ENCODE measurements at places on chromosomes 7 and 10.

DNA sequence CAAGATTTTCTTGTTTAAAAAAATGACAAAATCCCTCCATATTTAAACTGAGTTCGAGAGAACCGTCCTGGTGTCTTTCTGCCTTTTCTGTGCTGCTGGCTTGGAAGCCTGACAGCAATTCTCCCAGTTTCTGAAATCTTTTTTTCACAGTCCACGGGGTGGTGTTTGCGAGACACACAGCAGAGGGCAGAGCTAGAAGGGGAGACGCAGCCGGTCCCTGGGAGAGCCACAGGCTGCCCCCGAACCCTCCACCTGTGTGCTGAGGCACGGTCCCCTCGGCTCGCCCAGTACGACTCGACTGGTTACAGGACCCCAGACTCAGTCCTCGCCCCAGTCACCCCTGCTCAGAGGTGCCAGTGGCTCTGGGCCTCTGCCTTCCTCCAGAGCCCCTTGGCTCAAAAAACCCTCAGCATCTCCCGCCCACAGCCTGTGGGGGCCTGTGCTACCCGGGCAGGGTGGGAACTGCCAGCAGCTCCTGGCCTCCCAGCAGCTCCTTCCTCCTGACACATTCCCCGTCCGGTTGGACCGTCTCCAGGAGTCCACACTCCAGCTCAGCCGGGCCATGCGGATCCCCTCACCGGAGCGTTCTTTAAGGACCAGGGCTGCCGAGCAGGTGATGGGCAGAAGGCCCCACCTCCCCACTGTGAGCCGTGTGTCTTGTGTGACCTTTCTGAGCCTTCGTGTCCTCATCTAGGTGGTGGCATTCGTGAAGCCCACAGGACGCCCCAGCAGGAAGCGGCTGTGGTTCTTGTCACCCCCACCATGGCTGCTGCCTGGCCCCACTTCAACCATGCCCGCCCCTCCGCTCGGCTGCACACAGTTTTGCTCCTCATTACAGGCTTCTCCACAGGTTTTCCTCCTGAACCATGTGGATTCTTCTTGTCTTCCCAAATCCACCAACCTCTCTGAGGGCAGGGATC is 52.3 kb upstream of the EN2 start:
- no peak for DNase-seq

- no peak for DNase-seq
Observed at GRCh38 chr10:62527019-62527827, 153.1 kb downstream of the ZNF365 start.

- no peak for DNase-seq
Observed at GRCh38 chr7:105822806-105823205, 53.6 kb downstream of the ATXN7L1 start.

DNA sequence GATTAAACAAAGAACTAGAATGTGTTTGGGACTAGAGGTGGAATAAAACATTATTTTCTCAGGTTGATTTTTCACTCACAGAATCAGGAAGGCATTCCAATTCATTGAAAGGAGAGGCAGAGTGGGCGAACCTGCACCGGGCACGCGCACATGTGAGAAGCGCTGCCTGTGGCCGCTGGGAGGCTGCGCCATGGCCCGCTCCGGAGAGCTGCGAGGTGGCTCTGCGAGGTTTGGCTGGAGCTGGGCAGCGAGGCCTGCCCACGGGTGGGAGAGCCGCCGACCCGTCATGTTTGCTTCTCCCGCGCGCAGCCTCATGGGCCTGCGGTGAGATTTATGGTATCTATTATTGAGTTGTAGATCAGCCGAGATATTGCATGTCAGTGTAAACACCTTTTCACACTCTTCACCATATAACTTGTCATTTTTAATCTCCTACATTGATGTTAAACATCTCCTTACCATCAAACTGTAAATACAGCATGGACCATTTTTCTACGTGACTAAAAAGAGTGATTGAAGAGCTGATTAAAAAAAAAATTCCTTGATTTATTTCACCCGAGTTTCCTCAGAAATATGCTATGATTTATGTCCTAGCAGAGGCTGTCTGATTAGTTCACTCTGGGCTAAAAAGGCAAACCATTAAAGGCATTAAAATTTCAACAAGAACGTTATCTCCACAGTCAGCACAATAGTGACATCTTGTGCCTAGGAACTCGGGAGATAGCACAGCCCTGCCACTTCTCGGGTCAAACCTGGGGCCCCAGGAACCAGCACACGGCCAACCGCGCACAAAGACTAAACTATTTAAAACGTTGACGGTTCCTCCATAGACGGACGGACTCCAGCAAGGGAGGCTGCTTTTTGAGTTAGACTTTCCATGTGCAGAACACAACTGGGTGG is 96.6 kb upstream of the RNF32 start:
- DNase-seq: no peak

- DNase-seq: no peak
Observed at GRCh38 chr7:98211221-98211675, at the start of gene BHLHA15. Gene BHLHA15, plus strand, starts transcription at chr7:98211439. Its CDS starts 871 bp downstream, at chr7:98212310.

- DNase-seq: no peak
Observed at GRCh38 chr10:30125496-30125895, 66.1 kb upstream of the JCAD start.

DNA sequence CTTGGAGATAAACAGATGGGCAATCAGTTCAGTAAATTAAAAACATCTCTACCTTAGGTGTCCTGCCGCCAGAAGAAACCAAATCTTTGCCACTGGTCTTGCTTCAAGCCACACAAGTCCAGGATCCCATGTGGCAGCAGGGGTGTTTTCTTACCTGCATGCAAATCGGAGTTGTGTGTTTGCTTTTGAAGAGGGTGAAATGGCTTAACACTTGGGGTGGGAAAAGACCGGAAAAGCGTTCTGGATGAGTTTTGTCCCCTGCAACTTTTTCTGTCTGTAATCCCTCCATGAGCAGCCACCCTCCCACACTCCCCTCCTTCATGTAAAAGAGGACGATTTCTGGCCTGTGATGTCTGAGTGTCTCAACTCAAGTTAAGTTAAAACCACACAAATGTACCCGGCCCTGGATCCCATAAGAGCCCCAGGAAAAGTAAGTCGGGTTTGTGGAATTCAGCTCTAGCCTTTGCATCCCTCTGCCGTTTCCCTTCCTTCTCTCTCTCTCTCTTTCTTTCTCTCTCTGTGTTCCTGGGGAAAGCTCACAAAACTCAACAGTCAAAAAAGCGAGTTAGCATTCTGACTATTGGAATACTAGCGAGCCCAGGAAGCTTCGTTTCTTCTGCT is 178.5 kb downstream of the TCF7L2 start:
- no peak for DNase-seq

- no peak for DNase-seq
Observed at GRCh38 chr7:47333959-47334358, 248.0 kb downstream of the TNS3 start.

DNA sequence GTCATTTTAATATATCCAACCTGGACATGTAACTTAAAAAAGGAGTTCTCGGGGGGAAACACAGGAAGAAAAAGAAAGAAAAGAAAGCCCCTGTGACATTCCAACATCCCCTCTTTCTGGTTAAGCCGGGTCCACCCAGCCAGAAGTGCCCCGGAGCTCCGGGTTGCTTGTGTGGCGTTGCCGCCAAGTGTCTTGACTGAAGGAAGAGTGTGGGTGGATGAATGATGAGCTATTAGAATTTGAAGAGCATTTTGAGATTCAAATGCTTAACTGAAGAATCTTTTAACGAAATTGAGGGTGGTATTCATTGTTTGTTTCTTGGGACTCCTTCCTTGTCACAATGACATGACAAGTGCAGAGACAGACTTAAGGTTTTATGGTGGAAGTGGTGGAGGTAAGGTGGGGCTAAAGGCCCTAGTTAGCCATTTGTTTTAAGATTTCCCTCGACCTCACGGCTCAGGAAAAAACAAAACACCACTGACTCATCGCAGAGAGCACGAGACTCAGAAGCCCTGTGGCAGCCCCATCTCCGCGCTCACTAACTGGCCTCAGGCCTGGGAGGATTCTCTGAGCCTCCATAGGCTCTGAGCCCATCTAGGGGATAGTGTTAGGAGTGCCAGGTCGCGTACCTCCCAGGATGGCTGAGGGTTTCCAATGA is 1.8 kb upstream of the GLI3 start:
- DNase-seq: no peak

GRCh38 chr7:104980841-104981671 is 32.9 kb upstream of the KMT2E start:
- DNase-seq: no peak

GRCh38 chr7:117065571-117066150 is 112.4 kb downstream of the ST7 start:
- no peak for DNase-seq

DNA sequence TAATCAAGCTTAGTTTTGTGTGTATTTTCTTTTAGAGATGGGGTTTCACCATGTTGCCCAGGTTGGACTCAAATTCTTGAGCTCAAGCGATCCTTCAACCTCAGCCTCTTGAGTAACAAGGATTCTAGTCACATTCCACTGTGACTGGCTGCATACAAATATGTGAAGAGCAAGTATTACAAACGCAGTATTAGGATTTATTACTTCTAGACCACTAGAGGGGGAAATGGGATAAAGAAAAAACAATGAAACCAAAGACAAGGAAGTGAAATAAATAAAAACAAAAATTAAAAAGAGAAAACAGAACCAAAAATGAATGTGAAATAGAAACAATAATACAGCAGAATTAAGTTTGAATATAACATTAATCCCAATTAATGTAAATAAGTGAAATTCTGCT is 308.7 kb downstream of the ANKRD30A start:
- DNase-seq: no peak

DNA sequence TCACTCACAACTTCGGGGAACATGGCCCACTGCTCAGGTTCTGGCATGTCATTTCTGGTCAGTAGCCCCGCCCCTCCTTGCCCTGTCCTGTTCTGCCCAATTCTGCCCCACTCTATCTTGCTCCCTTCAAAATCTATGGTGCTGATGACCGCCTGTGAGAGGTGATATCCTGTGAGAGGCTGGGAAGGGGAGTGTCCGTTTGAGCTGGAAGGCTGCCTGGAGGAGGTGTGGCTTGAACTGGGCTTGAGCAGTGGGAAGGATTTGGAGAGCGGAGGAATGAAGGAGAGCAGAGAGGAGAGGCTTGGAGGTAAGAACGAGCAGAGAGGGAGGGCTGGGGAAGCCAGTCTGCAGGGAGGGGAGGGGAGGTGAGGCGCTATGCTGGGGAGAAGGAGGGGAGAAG is 145.3 kb downstream of the RPS24 start:
- DNase-seq: no peak

DNA sequence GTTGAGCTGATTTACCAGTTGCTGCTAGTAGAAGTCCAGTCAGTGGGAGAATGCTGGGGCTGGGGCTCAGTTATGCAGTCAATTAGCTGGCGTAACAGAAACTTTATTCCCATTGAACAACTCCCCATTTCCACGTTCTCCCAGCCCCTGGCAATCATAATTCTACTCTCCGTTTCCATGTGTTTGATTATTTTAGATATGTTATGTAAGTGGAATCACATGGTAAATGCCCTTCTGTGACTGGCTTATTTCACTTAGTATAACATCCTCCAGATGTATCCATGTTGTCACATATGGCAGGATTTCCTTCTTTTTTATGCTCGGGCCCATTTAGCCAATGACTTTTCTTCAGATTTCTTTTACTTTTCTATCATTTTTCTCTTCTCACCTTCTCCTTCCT is 61.1 kb upstream of the EXOC4 start:
- DNase-seq: no peak

DNA sequence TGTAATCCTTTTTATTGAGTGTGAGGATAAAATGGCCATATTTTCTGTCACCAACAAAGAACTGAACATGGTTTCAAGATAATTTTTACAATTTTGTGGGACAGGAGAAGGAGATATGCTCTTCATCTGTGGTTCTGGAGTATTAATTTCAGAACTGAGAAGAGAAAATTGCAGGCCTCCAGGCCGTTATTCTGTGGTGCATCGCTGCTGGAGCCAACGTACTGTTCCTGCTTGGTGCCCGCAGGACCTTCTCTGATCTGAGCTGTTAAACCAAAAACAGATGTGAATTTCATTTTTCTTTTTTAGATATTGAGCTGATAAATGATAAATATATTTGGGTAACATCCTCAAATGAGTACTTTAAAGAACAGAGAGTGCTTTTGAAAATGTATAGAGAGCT is 63.9 kb downstream of the IKZF1 start:
- DNase-seq: no peak

DNA sequence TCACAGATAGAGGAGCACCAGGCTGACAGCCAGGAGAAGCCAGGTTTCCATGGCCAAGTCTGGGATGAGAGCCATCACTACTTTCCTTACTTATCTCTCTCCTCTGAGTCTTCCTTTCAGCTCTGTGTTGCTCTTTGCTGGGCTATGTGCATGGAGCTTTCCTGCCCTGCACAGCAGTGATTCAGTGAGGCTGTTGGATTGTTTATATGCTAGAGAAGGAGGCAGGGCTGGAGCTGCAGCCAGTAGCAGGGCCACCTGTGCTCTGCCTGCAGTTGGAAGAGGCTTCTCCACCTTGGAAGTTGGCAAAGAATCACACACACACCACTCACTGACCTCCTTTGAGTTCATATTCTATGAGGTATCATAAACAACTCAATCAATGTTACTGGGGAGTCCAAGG is at the start of gene CYP3A4:
CYP3A4 (minus strand) TSS at position 178 of the 400 bp plus-strand sequence; CDS start at position 75, 103 bp downstream.
- DNase-seq: no peak

- DNase-seq: no peak
Observed at GRCh38 chr10:89213191-89213808, 6.2 kb upstream of the CH25H start.

DNA sequence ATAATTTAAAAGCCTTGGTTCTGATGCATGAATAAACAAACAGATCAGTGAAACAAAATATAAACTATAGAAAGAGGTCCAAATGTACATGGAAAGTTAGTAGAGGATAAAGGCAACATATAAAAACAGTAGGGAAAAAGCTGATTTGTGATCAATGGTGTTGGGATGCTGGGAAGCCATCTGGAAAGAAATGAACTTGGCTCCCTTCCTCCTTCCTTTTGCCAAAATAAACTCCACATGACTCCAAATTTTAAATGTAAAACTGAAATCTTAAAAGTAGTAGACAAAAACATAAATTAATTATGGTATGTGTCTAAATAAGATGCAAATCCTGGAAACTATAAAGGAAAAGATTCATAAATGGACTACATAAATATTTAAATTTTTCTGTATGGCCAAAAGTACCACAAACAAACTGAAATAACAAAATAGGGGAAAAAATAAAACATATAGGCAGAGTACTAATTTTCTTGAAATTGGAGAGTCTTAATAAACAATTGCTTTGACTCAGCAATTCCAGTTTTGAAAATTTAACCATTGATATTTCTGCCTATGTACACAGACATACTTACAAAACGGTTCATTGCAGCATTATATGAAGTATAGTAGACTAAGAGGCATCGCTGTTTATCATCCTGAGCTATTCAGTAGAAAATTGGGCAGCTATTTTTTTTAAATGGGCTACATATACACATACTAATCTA is 77.0 kb upstream of the TRIM24 start:
- DNase-seq: no peak

All from smooth muscle cell of the brain vasculature (primary cell).